ENCODE measurements at places on chromosomes 4 and X.

DNA sequence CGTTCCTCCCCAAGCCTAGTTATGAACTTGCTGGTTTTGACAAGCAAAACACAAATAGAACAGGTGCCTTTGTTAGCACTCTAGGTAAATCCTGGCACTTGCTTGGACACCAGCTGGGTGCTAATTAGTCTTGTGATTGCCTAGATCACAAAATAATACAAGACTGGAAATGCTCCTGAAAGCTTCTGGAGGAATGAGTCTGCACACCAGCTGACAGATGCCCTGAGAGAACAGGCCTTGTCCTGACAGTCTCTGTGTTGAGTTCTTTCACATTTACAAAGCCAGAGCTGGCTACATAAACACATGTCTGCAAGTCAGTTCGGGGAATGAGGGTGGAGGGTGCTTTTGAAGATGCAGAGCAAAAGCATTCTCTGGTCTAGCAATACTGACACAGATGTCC lies 93.8 kb downstream of the ELOVL6 start:
- no peak for DNase-seq

DNA sequence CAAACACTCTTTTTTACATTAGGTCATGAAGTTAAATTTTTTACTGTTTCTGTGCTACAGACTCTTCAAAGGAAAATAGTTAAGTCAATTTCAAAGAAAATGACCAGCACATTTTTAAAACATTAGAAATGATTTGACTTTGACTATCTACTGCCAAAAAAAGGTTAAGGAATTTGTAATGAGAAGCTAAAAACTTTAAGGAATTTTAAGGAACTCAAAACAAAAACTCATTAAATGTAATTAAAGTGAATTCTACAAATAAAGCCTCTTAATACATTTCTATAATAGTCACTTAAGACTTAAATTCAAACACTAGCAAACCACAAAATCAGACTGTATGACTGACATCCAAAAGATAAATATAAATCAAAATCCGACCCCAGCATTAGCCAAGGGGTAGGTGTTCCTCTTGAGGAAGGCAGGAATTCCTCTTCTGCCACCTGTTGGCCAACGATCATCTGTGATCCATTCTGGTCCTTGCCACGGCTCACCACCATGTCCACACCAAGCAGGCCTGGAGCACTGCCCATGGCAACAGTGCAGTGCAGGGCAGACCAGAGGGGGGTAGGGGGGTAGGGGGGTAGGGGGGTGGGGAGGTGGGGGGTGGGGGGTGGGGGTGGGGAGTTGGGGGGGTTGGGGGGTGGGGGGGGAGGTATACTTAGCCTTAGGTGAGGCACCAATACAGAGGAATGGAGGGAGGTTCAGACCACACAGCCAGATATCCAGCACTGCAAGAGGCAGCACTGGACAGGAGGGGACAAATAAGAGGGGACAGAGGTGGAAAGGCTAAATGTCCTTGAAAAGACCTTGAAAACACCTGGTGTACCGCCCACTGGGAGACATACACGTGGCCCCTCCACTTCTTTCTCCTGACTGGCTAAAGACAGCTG lies 287.4 kb downstream of the CHIC1 start:
- peak; percentile 20 for DNase-seq

GRCh38 chr4:113502476-113502875 lies 259.1 kb downstream of the CAMK2D start:
- no peak for DNase-seq

DNA sequence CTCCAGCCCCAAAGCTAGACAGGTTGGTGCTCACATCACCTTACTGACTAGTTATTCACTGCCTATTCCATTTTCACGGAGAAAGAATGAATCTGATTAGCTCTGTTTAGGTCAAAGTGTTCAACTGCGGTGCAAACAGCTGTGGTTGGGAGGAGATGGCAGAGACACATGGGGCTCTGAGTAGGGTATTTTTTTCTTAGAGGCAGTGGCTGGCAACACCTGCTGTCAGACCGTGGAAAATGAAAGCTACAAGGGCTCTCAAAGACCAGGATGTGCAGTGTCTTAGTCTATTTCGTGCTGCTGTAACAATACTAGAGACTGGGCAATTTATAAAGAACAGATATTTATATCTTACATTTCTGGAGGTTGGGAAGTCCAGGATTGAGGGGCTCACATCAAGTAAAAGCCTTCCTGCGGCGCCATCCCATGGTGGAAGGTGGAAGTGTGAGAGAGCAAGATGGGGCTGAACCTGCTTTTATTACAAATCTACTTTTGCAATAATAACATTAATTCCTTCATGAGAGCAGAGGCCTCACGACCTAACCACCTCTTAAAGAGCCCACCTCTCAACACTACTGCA lies 10.6 kb downstream of the NYX start:
- no peak for DNase-seq

GRCh38 chr4:69069085-69069484 lies 27.2 kb upstream of the UGT2B7 start:
- no peak for DNase-seq

GRCh38 chrX:46811121-46811520 lies 25.7 kb upstream of the RP2 start:
- no peak for DNase-seq

- DNase-seq = no peak
Measured at GRCh38 chr4:158331863-158332262, 121.6 kb downstream of the TMEM144 start.

- DNase-seq = no peak
Measured at GRCh38 chrX:104728456-104728855, 162.5 kb downstream of the IL1RAPL2 start.

All from GM10248 (cell line).